Sciatic nerve (tissue), 2 donors: ENCODE measurements at places on chromosomes 5 and 9.

- DNase-seq, result no peak
These were observed 423.3 kb downstream of the TLE1 start for GRCh38 chr9:81266086-81266485.

GRCh38 chr9:38386319-38386895 is 6.1 kb upstream of the ALDH1B1 start:
- no peak for DNase-seq

- no peak for DNase-seq
These were observed 239.3 kb downstream of the GADD45G start for GRCh38 chr9:89844075-89844474.

GRCh38 chr9:102185371-102185770 is 446.9 kb upstream of the GRIN3A start:
- DNase-seq, result no peak

- no peak for DNase-seq
These were observed 223.8 kb downstream of the CEMIP2 start for GRCh38 chr9:71544464-71544863.

- no peak for DNase-seq
These were observed 56.1 kb downstream of the EHMT1 start for GRCh38 chr9:137674976-137675320.

- no peak for DNase-seq
These were observed 176.6 kb upstream of the TYRP1 start for GRCh38 chr9:12516573-12516972.

DNA sequence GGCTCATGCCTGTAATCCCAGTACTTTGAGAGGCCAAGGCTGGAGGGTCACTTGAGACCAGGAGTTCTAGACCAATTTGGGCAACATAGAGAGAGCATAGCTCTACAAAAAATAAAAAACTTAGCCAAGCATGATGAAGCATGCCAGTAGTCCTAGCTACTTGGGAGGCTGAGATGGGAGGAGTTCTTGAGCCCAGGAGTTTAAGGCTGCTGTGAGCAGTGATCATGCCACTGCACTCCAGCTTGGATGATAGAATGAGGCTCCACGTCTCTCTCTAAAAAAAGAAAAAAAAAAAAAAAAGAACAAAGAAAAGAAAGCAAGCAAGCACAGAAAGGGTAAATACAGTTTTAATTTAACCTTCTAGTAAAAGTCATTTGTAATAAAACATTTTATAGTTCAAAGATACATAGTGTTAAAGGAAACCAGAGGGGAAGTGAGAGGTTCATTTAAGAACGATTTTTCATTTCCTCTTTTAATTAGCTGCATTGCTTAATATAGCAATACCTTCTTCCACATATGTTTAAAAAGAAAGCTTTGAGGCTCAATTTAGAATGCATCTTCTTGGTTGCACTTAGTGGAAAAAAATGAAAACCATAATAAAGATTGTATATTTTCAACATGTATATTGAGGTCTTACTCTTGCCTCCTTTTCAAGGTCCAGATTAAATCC is 14.9 kb downstream of the GAPT start:
- no peak for DNase-seq

DNA sequence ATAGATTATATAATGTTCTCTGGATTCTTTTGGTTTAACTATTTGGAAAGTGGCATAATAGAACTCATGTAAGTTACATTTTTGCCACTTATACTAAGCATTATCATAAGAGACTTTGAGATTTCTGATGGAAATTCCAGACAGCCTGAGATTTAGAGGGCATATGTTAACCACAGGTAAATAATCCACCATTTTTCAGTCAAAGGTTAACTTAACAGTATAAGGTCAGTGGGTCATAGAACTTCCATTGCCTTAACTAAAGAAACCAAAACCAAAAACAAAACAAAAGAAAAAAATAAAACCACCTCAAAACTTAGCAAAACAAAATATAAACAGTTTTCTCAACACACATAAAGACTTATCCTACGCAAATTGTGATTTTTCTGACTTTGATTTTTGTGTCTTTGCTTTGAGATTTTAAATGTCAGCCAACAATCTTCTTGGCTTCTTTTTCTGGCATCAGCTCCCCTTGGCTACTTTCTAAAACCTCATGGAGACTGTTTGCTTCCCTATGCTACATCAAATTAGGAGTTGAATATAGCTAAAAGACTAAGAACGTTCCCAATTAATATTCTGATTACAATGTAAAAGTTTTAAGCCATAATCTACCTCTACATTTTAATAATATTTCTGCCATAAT is 430.1 kb upstream of the DAB2 start:
- DNase-seq, result no peak

DNA sequence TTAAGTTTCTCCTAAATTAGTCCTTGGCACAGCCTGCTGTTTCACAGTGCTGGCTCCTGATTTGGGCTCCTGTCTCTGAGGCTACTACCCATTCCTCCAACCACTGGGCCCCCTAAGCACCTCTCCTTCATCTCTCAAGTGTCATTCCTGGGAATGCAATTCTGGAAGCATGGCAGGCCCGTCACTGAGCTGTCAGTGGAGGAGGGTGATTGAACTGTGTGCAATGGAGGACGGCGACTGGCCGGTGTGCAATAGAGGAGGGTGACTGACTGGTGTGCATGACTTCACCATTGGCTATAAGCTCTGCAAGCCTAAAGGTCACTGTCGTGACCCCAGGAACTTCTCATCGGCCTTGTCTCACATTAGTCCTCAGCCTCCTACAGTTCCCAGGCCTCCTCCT is 12.4 kb upstream of the IL17B start:
- no peak for DNase-seq

DNA sequence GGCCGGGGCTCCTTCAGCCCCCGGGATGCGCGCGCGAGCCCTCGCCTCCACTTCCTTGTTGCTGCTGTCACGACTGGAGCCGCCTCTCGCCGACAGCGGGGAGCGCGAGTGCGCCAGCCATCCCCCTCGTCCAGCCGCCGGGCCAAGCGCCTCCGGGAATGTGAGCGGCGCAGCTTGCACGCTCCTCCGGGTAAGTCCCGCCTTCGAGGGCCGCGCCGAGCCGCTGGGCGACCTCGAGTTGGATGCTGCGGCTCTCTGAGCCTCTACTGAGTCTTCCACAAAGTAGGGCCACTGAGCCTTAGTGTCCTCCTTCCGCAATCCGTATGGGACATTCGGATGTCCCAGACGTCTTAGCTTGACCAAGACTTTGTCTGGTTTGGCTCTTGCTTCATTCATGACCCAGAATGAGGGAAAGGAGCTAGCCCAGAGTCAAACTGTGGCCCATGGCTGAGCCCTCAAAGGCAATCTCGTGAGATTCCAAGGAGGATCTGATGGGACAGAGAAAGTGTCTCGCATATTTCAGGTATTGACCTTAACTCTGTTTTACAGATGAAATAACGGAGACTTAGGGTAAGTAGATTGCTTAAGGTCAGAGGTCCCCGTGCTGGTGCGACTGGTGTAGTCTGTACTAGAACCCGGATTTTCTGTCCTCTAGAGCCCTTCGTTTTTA is 586 bp downstream of the HMGXB3 start:
- peak; percentile 74 for DNase-seq

- no peak for DNase-seq
These were observed 43.5 kb downstream of the ANKDD1B start for GRCh38 chr5:75654693-75655295.

GRCh38 chr5:33769968-33770367 is 121.8 kb downstream of the ADAMTS12 start:
- no peak for DNase-seq

DNA sequence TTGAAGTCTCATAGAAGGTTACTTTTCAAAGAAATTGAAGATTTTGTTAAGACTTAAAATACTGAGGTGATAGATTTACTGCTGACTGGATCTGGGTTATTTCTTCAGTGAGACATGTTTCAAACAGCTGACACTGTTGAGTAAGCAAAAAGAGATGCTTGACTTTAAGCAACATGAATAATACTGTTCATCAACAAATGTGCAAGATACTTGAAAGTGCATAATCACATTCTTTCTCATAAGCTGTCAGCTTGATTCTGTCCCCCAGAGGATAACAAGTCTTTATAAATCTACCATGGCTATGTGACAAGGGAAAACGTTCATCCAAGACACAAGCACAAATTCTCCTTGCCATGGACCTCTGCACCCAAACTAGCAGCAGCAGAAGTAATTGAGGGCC is 260.1 kb upstream of the CDH18 start:
- DNase-seq, result no peak

DNA sequence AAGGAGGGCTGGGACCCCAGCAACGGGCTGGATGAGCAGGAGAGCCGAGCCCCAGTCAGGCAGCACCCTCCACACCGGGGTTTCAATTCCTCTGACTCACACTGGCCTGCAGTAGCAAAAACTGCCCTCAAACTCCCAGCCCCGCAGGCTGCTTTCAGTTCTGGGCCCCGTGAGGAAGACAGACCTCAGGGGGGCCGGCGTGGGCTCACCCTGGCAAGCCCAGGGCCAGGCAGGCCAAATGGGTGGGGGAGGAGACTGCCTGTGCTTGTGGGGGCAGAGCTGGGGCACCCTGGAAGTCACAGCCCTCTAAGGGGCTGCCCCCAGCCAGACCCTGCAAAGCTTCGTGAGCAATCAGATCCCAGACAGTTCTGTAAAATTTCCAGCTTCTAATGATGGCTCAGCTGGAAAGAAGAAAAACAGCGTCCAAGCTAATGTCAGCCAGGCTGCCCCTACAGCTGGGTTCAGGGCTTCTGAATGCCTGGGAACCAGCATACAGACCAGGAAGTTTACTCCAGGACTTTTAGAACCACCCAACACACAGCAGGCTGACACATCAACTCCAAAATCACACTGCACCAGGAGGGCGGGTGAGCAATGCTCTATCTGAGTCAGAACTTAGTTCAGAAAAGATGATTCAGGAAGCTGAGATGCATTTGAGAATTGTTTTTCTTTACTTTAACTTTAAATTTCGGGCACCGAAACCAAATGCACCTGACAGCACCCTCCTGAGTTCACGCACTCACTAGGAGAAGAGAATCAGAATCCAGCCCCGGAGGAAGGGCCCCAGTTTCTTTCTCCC is 34.7 kb downstream of the LPCAT1 start:
- DNase-seq, result no peak

DNA sequence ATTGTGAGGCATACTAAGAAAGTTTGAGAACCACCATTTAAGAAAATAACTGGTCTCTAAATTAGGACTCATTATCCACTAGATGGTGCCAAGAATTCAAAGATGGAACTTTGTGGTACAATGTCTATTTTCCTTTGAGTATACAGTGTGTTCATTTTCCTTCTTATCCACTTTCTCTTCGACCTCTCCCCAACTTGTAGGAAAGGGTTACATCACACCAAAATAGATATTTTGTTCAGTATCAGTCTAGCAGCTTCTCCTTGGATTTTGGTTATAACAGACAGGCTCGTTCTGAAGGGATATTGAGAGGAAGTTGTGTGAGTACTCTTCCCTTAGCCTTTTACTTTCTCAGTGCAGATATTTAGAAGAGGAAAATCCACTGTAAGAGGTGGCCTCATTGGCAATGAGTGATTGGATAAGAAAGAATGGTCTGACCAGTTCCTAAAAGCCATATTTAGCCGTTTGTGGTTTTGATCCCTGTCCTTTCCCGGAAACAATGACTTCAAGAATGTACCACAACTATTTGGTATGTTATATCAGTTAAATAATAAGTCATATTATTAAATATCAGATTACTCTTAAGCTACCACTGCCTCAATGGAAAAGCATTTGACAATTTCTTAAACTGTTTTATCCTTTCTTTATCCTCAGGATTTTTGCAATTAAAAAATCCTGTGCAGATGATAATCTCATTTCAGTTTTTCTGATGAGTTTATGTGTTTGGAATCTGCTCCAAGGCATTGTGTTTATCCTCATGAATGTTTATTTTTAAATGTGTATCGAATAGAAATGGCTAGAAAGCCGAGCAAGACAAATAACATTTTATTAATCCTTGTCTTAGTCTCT is 69.0 kb upstream of the GRAMD2B start:
- DNase-seq, result no peak

DNA sequence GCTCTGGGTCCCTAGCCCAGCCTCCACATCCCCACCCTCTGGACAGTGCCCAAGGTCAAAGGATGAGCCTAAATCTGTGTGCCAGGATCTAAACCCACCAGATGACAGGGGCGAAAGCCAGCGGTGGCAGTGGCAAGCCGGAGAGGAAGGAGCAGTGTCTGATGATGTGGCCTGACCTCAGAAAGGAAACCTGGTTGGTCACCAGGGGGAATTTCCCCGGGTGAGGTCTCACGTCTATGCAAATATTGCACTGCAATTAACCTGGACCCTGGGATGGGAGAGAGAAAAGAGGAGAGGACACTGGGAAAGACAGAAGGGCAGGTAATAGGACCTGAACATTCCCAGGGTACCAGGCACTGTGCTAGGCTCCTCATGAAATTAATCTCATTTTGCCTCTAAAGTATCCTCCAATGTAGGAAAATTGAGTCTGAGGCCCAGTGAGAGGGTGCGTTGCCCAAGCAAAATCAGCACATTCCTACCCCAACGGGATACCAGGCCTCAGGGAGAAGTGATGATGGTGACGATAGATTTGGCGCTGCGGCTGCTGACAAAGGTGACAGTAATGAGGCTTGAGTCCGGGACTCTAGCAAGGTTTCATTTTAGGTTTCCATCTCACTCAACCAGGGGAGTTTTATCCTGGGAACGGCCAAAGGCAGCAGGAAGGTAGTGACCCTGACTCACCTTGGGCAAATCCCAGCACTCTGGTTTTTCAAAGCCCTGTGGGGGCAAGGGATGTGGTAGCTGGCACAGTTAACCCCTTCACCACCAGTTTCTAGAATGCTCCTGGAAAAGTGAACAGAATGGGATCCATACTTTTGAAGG is 13.4 kb upstream of the TNIP1 start:
- no peak for DNase-seq

GRCh38 chr5:132055808-132056609 is 4.4 kb upstream of the IL3 start:
- DNase-seq, result no peak

DNA sequence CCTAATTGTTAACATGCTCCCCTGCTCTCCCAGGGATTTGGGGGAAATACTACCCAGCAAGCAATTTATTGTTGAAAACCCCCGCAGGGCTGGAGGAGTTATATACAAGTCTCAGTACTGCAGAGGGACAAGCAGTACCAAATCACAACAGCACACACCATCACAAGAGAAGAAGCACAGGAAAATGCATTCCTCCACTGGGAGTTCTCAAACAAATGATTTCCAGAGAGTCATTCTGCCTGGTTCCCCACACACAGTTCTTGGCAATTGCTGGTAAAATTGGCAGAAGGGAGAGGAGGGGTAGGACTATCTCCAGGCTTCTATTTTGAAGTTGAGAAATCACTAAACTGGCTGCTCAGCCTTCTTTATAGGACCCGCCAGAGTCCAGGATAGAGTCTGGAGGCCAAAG is 16.8 kb downstream of the SIL1 start:
- DNase-seq, result no peak

- no peak for DNase-seq
These were observed 202.3 kb downstream of the GABRB2 start for GRCh38 chr5:161344234-161344633.

- no peak for DNase-seq
These were observed 74.8 kb downstream of the NEK6 start for GRCh38 chr9:124332361-124333202.

GRCh38 chr5:96254980-96255691 is 177.9 kb downstream of the PCSK1 start:
- DNase-seq, result no peak

- DNase-seq, result no peak
These were observed 127.2 kb upstream of the NFIB start for GRCh38 chr9:14441115-14441514.
